Stimulated activated CD8-positive, alpha-beta memory T cell treated with anti-CD3 and anti-CD28 coated beads, Interleukin-4, amount 100 ng/mL, for 48 hours (primary cell): ENCODE measurements at places on chromosomes 7 and 10.

DNA sequence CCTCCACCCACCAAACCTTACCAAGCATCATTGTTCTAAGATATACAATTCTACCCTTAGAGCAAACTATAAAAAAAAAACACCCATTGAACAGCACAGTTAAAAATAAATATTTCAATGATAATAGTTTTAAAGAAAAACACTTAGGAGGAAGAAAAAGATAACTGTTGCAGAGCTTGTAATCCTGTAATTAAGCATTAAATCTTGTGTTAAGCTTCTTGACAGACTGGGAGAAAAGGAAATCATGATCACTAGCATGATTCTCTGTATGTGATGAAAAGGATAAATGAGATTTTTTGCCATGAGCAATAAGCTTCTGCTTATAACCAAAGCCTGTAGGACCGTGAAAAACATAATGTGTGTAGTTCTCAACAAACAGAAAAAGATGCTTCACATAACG lies 289.8 kb downstream of the CACNA2D1 start:
- DNase-seq: no peak

GRCh38 chr10:118430190-118430589 lies 88.1 kb upstream of the FAM204A start:
- no peak for DNase-seq

- no peak for DNase-seq
These were observed 192.3 kb downstream of the EVX1 start for GRCh38 chr7:27434756-27435400.

DNA sequence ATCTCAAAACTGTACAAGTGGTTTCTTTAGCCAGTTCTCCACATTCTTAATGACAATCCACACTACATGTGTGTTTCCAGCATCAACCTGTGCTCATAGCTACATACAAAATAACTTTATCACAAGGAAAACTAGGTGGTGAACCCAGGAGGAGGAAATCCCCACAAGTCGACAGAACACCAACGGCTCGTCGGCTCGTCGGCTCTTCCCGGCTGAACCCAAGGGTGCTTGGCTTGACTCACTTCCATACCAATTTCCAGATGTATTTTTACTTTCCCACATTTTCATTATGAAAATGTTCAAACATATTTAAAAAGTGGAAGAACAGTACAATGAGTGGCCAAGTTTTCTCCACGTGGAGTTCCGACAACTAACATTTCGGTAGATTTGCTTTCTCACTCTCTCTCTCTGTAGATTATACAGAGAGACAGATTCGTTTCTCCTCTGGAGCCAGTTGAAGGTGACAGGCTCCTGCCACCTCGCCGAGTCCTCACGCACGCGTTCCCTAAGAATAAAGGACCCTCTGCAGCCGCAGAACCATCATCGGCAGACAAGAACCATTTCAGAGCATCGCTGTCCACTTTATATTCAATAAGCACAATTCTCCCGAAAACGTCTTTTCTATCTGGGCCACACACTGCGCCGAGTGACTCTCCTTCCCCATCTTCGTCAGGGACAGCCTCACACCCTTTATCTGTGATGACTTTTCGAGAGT lies 53.3 kb downstream of the DIP2C start:
- no peak for DNase-seq
